Activated CD4-positive, alpha-beta T cell treated with anti-CD3 and anti-CD28 coated beads, Interleukin-2, amount 50 U/mL, for 1 hour (primary cell): ENCODE measurements at places on chromosomes 11 and 22.
A peak's percentile ranks its signal among the peaks of the same experiment; 100 is the strongest.

DNA sequence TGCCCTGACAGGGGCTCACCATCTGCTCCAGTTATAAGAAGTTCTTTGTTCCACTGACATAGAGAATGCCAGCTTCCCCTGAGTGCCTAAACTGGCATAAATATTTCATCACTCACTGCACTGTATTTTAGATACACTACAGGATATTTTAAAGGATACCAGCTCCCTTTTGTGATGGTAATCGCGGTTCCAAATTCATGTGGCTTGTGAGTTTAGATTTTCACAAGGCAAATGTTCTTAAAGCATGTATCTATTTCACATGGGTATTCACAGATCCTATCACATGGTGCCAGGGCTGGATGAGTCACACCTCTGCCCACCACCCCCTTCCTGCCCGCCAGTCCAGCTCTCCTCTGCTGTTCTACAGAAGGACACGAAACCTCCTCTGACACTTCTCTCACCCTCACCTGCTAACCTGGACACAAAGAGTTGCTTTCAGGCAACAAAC is 105.5 kb downstream of the KCNC1 start:
- no peak for DNase-seq

- no peak for DNase-seq
These were observed 8.7 kb downstream of the OR52A5 start for GRCh38 chr11:5129457-5129877.

GRCh38 chr22:37982938-37983859 is 1.2 kb downstream of the SOX10 start:
- no peak for DNase-seq

DNA sequence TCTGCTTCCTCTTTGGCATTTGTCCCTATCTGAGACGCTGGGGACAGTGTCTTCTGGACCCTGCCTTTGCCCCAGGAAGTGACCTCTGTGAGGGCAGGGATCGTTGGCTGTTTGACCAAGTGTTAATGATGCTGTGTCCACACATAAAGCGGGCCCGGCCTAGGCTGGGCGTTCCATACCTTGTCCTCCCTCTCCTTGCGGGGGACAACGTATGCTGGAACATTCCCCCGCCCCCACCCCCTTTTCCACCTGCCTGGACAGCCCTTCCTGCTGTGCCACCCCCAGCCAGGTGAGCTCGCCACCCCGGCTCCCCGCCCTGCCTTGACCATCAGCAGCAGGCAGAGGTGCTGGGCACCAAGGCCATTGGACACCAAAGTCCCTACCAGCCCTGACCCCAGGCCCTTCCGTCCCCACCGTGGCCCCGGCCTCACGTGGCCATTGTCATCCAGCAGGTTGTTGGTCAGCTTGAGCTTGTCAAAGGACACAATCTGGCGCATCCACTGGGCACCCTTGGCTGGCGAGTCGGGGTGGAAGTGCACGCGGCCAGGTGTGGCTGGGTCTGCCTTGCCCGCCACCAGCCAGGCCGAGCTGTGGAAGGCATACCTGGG is 4.1 kb upstream of the NUDT8 start:
- no peak for DNase-seq

- DNase-seq: peak; percentile 5
These were observed 39.1 kb upstream of the SHISAL1 start for GRCh38 chr22:44351685-44352377.

DNA sequence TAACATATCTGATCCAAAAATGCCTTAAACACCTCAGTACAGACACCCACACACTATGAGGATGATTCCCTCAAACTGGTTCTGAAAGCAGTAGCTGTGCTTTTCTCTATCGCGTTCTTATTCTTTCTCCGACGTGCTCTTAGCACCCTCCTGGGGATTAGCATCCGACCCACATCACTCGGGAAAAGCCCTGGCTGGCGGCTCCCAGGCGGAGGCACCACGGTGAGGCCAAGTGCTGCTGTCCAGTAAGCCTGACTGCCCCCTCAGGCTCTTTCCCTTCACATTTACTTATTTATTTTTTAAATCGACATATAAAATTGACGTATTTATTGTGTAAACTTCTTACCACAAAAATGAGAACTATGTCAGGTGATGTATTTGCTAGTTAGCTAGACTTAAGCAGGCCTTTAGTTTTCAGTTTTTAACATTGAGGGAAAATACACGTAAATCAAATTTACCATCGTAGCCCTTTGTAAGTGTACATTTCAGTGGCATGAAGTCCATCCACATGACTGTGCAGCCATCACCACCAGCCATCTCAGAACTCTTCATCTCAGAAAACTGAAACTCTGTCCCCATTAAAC is 19.2 kb downstream of the TBX1 start:
- DNase-seq: no peak

GRCh38 chr11:377174-377865 is 8.0 kb downstream of the B4GALNT4 start:
- DNase-seq: no peak

DNA sequence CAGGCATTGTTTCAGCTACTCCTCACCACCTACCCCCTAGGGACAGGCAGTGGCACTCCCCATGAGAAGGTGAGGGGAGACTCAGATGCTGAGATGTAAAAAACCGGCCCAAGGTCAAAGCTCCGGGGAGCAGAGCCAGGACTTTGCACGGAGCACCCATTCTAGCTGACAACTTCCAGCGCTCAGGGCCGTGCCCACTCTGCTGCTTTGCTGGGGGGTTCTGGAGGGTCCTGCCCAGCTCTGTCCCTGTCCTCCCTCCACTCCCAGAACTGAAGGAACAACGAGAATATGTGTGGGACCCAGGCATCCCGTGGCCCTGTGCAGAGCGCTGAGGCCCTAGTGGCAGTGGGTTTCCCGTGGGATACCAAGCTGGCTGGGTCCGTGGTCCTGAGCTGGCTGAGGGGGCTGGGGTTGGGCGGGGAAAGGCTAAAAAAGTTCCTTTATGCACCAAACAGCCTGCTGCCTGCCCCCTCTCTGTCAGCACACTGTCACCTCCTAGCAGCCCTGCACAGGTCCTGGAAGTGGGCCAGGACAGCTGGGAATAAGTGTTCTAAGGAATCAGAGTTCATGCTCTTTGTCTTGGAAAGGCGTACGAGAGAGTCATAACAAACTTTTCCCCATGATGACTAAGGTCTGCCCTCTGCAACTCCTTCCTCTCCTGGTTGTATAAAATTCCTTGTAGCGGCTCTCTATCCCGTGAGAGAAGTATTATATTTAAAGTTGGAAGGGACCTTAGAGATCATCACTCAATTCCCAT is 1.9 kb downstream of the MS4A10 start:
- no peak for DNase-seq

- DNase-seq: no peak
These were observed at the start of gene NOX4 for GRCh38 chr11:89490981-89491690. Gene NOX4, minus strand, starts transcription at chr11:89491375. Its CDS starts 129 bp downstream, at chr11:89491246.

GRCh38 chr11:21398195-21398594 is 728.8 kb downstream of the NELL1 start:
- no peak for DNase-seq

DNA sequence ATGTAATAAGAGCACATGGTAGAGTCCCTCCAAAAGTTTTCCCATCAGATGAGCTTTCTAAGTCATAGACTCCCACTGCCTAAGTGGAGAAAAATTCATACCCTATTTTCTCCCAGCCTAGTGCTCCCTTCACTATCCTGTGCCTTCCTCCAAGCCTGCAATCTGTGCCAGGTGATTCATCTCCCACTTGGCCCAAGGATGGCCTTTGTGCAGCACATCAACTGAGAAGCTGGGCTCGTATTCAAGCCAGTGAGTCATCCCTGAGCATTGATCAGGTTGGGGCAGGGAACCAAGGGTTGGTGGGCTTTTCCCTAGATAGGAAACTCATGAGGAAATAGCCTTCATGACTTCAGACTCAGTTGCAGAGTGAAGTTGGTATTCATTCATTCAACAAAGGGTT is 64.6 kb downstream of the PANX1 start:
- no peak for DNase-seq

DNA sequence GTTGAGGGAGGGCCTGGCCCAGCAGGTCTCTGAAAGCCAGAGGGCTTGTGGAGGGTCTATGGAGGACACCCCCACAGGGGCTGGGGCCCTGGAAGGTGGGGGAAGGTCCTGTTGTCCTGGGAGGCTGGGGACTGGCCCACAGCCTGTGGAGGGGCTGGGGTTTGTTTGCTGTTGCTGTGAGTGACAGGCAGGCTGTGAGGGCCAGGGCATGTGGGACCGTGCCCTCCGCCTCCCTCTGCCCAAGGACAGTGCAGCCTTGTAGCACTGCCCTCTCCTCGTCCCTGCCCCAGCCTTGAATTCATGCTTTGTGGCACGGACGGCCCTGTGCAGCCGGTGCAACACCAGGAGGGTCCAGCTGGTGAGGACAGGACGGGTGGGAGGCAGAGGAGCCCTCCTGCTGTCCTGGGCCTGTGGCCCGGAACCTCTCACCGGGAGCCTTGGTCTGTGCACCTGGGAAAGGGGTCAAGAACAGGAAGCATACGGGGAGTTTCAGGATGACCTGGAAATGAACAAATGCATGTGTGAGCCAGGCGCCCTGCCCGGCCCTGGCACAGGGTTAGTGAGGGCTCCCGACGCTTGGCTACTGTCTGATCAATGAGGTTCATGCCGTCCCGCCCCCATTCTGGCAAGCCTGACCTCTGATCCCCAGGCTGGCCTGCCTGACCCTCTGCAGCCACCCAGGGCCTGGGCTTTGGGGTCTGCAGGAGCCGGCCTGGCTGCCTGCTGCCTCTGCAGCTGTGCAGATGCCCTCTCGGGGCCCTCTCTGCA is 37.4 kb upstream of the PRODH start:
- no peak for DNase-seq

- no peak for DNase-seq
These were observed 1.4 kb downstream of the FLRT1 start for GRCh38 chr11:64037027-64037634.

DNA sequence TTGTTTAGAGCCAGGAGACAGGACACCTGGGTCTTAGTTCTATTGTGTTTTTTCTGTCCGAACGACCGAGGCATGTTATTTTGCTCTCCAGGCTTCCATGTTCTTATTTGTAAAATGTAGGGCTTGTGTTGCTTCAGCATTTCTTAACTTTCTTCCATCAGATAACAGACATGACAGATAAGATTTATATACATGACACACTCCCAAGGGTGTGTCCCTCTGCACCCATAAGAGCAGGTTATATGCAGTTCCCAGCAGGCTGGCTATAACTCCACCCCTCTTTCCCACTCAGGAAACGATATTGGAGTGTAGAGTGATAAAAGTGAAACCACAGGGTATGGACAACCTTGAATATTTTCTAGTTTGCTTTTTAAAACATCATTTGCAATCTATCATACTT is 65.8 kb downstream of the APIP start:
- DNase-seq: no peak

GRCh38 chr11:12100429-12100828 is 10.0 kb upstream of the MICAL2 start:
- DNase-seq: no peak

DNA sequence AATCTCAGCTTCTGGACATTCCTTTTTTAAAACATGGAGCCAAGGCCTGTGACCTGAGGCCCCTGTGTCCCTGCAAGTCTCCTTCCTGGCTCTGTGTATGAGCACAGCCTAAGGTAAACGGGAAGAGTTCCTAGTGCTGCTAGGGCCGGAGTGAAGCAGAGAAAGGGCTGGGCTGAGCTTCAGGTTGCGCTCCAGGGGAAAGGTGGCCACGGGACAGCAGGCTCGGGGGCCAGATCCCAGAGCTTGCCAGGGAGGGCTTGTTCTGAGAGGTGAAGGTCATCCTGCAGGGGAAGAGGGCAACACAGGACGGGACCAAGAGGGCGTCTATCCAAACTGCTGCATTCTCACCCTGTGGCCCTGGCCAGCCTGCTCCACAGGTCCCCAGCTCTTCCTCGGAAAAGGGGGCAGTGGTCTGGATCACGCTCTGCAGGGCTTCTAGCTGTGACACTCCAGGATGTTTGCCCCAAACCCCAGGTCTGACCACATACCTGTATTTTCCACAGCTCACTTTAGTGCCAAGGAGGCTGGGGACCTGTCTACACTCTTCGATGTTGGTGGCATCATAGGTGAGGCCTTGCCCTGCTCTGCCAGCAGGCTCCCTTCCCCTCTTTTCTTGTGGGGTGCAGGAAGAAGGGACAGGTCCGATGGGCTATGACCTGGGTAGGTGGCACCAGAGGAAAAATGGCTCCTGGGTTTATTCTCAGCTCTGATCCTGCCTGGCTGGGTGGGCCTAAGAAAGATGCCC is 20.4 kb downstream of the SLC37A2 start:
- no peak for DNase-seq

DNA sequence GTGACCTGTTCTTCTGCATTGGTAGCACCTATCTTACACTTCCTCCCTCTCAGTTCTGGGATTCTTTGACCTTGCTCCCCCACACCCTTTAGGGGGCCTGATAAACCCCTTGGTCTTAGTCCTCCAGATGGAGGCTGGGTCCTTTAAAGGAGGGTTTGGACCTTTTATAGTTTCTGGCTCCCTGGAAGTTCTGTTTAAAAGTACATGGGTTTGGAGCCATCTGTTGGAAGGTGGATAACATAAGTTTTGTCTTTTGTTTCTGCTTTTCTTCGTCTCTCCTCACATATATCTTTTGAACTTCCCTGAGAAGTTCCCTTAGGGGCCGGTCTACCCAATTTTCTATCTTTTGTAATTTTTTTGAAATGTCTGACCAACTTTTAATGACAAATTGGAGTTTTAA is 17.9 kb upstream of the HYLS1 start:
- no peak for DNase-seq

- no peak for DNase-seq
These were observed 8.7 kb downstream of the CCDC83 start for GRCh38 chr11:85863855-85864254.

DNA sequence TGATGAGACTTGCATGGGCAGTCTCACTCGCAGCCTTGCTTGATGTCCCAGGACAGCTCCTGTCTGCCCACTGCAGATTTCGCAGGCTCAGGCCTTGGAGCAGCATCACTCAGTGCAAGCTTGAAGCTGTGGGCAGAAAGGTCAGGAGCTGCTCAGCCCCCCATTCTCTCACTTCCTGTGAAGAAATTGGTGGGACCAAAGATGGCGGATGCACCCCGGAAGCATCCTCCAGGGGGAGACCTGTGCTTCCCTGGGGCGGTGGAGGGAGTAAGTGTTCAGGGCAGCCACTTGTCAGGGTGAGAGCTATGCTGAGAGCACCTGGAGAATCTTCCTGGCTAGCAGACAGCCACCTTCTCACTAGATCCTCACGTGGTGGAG is 11.3 kb downstream of the PLAAT2 start:
- no peak for DNase-seq

GRCh38 chr11:8227156-8228152 is 36.2 kb downstream of the LMO1 start:
- DNase-seq: no peak
